NCI-H2081 treated with DMSO at 0.1 percent for 48 hours (cell line): ENCODE measurements at places on chromosomes 4 and X.

GRCh38 chrX:119692191-119693039, 553 bp downstream of the SEPTIN6 start:
- no peak for DNase-seq

DNA sequence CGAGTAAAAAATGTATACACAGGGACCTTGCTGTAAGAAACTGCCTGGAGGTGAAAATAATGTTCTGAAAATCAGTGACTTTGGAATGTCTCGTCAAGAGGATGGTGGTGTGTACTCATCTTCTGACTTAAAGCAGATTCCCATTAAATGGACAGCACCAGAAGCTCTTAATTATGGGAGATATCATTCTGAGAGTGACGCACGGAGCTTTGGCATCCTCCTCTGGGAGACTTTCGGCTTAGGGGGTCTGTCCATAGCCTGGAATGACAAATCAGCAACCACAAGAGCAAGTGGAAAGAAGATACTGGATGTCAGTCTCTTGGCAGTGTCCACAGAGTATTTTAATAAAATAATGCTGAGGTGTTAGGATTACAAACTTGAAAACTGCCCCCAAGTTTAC, 129.4 kb downstream of the THOC2 start:
- no peak for DNase-seq

GRCh38 chr4:6781561-6781960, 966 bp upstream of the KIAA0232 start:
- no peak for DNase-seq

DNA sequence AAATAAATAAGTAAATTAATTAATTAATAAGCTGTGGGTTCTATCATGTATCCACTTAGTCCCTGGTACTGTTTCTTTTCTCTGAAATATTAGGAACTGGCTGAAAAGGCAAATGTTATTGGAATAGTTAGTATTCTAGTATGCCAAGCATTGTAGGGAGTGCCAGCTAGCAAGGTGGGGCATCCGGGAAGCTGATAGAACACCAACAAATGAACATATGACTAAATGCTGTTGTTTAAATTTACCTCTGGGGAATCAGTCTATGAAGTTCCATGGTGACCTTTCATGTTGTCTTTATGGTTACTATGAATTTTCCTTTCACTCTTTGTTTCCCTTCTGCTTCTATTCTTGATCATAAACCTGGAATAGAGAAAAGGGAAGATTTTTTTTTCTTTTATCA, 32.7 kb downstream of the NUDT6 start:
- no peak for DNase-seq

GRCh38 chr4:109043286-109043685, 259.2 kb downstream of the COL25A1 start:
- DNase-seq = no peak

- DNase-seq = no peak
Measured at GRCh38 chr4:123378794-123379193, 17.8 kb upstream of the SPRY1 start.

- DNase-seq = no peak
Measured at GRCh38 chr4:168877511-168878491, 132.3 kb downstream of the CBR4 start.

- DNase-seq = no peak
Measured at GRCh38 chrX:13345438-13345837, 25.6 kb upstream of the ATXN3L start.

- DNase-seq = no peak
Measured at GRCh38 chr4:172515266-172515879, 653.2 kb upstream of the GALNT7 start.

DNA sequence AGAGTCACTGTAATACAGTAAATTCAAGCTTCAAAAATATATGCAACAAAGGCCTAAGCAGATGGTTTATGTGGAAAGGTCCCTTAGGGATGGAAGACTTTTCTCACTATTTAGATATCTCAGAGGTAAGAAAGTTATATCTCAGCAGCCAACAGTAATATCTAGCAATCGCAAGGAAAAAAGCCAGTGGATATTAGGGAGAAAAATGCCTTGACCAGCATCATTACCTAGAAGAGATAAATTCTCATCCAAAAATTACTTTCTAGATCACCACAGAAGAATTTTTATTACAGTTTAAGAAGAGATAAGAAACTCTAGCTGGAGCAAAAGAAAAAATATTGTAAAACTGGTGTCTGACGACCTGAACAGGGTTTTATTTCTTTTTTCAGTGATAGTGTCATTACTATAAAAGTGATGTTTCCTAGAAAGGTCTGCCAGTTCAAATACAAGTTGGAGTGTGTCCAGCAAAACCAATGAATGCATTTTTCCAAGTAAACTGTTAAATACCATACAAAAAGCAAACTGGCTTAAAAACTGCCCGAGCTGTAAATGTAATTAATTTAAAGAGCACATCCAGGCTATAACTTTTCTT, 100.0 kb downstream of the ATP11C start:
- no peak for DNase-seq

GRCh38 chr4:52511825-52512224, 147.3 kb downstream of the USP46 start:
- DNase-seq = no peak

GRCh38 chr4:101701551-101701950, 89.0 kb upstream of the BANK1 start:
- no peak for DNase-seq

DNA sequence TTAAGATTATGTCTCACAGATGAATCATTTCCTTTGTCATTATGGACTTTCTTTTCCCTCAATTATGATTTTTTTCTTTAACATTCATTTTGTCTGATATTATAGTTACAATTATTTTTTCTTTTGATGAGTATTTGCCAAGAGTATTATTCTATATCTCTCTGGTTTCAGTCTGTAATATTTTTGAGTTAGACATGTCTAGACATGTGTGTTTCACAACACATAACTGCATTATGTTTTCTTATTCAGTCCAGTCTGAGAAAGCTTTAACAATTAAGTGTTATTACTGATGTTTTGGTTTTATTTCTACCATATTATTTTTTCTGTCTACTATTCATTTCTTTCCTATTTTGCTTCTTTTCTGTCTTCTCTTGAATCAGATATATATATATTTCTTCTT, 108.3 kb upstream of the MID1IP1 start:
- no peak for DNase-seq

GRCh38 chrX:56803850-56804681, 75.0 kb downstream of the NBDY start:
- DNase-seq = no peak

- DNase-seq = no peak
Measured at GRCh38 chr4:112381996-112382692, 85.0 kb downstream of the ALPK1 start.

- DNase-seq = no peak
Measured at GRCh38 chrX:131843987-131844386, 179.1 kb upstream of the STK26 start.

- no peak for DNase-seq
Measured at GRCh38 chrX:20427173-20427770, 160.6 kb upstream of the RPS6KA3 start.

GRCh38 chr4:144223661-144224060, 83.1 kb upstream of the GYPA start:
- DNase-seq = no peak

DNA sequence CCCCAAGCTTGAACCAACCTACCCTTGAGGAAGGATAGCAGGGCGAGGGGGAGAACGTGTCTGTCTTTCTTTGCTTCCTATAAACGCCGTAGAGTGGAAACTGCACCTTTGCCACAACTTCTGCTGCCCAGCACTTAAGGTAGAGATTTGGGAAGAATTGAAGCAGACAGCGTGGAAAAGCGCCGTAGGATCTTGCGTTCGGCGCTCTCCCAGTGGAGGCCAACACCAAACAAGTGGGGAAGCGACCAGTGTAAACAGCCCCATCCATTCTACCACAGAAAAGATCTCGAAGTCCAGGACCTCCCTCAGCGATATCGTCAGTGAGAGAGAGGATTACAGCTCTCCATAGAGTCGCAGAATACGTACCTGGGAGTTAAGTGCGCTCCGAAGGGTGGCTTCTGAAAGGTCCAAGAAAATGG, 3.9 kb upstream of the NKX6-1 start:
- no peak for DNase-seq

GRCh38 chrX:323721-324628, 5.4 kb upstream of the GTPBP6 start:
- no peak for DNase-seq

DNA sequence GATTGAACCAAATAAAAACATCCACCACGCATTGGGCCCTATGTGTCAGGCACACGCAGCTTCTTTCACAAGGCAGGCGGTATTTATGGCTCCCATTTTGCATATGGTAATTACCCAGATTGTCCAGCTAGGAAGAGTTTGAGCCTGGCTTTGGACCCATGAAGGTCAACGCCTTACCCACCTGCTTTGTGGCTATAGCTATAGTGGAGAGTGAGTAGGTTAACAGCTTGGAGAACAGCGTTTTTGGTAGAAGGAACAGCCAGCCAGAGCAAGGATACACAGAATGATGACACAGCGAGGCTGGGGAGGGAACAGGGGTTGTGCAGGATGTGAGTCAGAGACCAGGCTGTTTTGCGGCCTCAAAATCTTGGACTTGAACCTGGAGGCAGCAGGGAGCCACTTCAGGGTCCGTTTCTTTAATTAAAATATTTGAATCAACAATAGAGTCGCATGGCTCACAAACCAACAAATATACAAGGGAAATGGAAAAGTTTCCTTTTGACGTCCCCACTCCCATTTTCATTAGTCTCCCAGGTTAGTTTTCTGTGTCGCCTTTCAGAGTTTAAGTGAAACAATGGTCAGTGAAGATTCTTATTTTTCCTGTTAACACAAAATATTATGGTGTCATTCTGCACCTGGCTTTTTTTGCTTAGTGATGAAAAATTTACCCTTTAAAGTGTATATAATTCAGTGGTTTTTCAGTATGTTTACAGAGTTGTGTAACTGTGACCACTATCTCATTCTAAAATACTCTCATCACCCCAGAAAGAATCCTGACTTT, 118.2 kb upstream of the STX18 start:
- DNase-seq = no peak

DNA sequence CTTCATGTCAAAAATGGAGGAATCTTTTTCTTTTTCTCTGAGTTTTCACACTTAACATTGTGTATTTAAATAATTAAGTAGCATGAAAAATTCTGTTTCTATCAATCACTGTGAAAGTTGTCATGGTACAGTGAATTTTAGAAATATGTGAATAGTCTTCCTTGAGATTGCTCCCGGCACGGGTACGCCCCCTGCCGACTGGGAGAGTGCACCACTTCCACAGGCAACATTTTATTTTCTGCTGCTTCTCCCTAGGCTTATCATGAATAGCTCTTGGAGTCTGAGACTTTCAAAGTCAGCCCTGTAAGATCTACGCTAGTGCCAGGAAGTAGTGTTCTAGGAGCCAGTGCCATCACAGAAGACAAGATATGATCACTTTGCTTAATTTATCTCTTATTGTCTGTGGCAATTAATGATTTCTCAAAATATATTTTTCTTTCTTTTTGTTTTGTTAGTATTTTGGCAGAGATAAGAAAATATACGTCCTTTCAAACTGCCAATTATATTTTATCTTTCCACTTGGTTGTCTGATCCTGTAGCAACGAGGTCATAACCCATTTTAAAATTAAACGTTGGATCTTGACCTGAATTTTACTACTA, 763.8 kb upstream of the AADAT start:
- no peak for DNase-seq

GRCh38 chr4:93501244-93501643, 327.3 kb upstream of the ATOH1 start:
- no peak for DNase-seq

DNA sequence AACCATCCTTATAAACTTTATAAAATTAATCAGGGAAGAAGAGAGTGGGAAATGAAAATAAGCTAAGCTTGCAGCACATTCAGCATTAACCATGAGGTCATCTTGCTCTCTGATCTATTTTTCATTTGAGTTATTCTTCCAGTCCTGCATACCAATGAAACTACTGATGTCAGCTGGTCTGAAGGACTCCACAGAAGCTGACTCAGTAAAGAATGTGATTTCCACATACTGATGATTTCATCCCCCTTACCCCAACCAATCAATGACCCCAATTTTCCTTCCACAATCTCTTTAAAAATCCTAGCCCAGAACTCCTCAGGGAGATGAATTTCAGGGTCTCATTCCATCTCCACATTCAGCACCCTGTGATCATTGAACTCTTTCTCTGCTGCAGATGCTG, 18.8 kb upstream of the DSPP start:
- no peak for DNase-seq

- no peak for DNase-seq
Measured at GRCh38 chr4:126850286-126850685, 782.5 kb upstream of the INTU start.

DNA sequence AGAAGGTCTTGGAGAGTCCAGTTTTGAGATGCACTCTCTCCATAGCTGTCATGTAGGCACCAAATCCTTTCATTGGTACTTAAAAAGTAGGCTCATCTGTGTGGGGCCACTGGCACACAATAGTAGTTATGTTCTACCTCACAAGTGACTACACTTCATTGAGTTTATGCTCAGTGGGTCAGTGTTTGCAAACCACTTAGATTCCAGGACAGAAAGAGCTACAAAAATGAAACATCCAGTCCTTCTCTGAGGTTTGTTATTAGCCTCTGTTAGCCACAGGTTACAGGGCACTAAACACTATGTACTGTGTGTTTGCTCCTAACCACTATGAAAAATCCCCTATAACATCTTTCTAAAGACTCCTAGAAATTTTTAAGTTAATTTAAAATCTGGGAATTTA, 13.8 kb downstream of the RAB28 start:
- no peak for DNase-seq

GRCh38 chr4:4270529-4270928, 19.4 kb downstream of the LYAR start:
- DNase-seq = no peak

- no peak for DNase-seq
Measured at GRCh38 chr4:53026233-53026632, 164.1 kb downstream of the RASL11B start.

DNA sequence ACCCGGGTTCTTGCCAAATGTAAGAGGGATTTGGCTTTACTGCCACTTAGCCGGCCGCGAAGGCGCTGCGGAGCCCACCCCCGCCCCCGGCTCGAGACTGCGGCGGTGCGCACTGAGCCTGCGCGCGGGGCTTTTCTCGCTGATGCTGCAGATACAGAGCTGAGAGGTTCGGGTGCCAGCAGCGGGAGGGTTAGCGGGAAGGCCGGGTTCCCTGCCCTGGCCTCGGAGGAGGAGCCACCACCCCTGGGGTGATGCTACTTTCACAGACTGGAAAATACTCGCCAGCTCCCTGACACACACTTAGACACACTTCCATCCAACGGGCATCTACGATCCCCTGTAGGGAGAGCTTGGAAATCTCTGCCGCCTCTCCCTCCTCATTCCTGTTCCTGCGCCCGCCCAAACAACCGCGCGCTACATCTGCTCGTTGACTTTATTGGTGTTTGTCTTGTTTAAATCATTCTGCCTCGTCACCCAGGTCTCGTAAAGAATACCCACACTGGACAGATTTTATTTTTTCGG, 2.1 kb upstream of the PCDH7 start:
- no peak for DNase-seq

- DNase-seq = no peak
Measured at GRCh38 chr4:156584100-156584499, 387.5 kb downstream of the PDGFC start.

DNA sequence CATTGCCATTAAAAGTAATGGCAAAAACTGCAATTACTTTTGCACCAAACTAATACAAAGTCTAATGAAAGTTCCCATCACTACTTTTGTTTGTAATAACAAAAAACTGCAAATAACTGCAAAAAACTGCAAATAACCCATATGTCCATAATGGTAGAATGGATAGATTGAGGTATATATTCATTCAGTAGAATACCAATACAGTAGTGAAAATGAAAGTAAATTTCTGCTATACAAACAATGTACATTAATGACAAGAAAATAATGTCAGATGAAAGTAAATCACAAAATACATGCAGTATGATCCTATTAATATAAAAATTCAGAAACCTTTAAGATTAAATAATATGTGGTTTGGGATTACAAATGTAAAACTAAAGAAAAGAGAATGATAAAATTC, 41.3 kb upstream of the CEP135 start:
- no peak for DNase-seq
